ENCODE measurements at places on chromosomes 11 and 22.

DNA sequence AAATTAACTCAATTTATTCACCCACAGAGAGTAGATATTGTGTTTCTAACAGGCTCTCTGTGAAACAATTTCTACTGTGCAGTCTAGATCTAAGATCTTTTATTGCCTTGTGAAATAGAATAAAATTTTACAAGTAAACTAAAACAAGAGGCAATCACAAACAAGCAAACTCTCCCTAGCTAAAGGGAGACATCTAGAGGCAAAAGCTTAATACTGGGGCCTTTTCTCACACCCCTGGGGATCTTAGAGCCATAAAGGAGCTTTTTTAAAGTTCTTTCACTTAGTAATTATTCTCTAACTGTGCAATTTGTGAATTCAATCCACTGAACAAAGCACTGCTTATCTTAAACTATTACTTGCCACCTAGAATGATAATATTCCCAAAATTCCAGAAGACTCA lies 19.7 kb downstream of the ALG9 start:
- DNase-seq = no peak

DNA sequence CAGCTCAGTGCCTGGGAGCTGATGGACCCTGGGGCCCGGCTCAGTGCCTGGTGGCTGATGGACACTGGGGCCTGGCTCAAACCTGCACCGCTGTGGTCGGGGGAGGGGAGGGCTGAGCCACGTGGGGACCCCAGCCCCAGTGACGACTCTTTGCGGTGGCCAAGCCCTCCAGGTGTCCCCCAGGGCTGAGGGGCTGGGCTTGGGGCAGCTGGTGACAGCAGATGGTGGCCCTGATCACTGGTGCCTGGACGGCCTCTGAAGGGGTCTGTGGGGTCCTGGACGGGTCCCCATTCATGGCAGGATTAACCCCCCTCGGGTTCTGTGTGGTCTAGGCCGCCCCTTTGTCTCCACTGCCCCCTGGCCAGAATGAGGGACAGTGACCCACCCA lies 3.4 kb upstream of the MUC5B start:
- no peak for DNase-seq

DNA sequence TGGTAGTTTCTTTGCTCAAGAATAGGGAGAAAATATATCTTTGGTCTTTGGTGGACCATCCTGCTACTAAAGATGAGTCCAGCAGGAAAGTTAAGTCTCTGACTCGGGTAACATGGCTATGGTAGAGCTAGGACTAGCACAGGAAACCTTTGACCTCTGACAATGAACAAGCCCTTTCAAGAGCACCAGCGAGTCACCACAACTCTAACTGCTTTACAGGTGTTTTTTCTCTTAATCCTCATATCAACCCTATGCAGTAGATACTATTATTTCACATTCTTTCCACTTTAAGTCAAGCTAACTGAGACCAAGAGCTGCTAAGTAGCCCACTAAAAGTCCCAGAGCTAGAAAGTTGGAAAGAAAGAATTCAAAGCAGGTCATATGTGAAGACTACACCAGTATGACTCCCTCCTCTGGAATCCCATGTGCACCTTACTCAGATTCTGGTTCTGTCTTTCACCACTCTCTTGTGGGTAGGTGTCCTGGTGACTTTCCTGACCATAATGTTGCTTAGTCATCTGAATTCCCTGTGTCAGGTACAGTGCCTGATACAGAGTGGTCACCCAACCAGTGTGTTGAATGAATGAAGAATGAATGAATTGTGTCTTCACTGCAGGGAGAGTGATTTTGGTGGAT lies 53.8 kb upstream of the ME3 start:
- no peak for DNase-seq

DNA sequence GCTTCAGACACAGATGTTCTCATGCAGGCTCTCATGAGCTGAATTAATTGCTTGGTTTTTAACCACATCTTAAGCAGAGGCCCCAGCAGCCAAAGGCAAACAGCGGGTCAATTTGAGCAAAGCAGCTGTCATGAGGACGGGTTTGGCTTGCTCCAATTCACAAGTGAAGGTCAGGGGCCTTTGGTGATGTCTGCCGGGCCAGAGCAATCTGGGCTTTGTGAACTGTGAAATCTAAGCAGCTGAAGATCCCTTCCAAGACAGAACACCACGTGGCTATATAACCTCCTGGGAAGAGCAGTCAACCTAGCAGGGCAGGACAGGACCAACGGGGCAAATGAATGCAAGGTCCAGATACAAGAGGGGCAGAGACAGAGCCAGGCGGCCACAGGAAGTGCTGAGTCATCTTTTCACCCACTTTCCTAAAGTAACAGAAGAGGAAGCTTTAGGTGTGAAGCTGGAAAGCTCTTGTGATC lies 187.3 kb upstream of the B3GAT1 start:
- DNase-seq = no peak

DNA sequence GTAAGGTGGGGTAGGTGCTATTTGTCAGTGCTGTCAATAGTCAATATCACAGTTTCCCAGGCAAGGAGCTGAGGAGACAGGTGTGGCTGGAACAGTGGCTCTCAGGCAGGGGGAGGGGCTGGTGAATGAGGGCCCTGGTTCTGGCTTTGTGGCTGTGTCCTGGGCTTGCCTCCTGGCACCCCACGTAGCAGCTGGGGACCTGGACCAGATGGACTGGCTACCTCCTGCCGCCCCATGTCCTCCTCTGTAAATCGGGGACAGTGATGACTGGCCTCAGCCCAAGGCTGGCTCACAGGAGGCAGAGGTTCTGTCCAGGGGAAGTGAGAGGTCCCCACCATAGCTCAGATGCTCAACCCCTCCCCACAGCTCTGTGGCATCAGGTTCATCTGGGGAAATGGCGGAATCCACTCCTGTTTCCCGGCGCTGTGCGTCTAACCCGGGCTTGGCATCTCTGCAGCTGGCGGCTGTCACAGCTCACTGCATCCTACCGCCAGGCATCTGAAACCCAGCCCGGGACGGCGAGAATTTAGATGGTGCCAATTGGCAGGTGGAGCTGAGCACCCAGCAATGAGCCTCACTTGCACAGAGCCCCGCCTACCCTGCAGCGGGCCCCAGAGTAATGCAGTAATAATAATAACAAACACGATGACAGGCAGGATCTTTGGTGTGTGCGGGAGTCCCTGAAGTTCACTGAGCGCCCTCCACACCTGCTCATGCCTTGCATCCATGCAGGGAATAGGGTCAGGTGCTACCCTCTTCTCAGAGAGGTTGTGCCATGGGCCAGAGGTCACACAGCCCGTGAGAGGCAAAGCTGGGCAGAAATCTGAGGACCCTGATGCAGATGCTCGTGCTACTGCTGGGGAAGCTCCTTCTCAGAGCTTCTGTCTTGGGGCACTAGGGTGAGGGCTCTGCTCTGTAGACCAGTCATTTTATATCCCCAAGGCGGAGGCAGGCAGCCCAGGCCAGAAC lies 27.8 kb upstream of the SHISAL1 start:
- peak; percentile 10 for DNase-seq

DNA sequence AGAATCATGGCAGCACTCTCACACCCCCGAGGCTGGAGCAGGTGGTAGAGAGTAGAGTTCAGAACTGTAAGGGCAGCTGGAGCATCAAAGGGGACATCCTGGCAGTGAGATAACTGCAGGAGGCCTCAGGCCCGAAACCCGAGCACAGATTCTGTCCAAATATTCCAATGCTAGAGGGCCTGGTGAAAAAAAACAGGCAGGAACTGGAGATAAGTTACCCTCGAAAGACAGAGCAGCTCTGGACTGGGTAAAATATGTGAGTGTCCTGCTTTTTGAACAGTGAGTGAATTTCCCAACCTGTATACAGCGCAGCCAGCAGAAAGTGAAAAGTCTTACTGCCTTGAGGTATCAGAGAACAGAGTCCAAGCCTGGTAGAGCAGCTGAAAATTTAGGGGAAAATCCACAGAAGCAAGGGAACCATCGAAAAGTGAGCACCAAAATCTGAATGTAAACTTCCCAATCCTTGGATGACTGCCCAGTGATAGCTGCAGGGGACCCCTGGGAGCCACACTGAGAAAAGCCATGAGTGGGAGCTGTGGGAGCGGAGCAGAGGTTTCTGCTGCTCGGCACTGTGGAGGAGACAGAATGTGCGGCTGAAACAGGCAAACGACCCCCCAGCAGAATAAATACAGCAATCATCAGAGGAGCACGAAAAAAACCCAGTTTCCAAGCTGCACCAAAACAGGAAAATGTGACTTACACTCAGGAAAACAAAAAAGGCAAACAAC lies 50.6 kb downstream of the WNT11 start:
- DNase-seq = no peak

DNA sequence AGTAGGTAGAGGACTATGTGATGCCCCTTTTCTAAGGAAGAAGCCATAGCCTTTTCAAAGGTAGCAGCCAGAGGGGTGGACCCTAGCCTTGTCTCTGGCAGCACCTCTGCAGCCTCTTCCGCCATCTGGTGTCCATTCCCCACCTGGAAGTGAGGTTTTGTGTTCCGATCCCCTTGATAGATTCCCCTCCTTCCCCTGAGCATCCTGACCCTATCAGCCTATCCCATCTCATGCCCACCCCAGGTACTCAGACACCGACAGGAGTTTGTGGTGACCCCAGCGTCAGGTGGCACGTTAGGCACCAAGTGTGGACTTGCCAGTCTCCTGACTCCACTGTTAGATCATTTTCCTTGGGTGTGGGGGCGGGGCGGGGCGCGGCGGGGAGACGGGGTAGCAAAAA lies 398 bp upstream of the FAM89B start:
- no peak for DNase-seq

DNA sequence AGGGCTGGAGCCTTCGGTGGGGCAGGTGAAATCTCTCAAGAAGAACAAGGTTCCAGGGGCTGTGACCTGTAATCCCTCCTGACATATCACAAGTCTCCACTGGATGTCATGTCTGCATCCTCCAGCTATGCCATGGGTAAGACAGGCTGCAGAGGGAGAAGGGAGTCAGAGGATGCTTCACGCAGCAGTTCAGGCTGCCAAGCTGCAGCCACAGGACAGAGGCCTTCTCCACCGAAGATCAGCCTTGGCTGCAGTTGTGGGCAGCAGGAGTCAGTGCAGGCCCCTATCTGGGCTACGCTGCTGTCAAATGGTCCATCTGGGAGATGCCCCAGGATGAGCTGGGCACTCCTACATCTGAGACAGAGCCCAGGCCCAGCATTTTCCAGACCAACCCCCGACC lies 25.0 kb downstream of the DKK3 start:
- DNase-seq = no peak

GRCh38 chr11:60634126-60634525 lies 65.3 kb upstream of the MS4A8 start:
- DNase-seq = no peak

GRCh38 chr22:39634530-39635405 lies 64.2 kb downstream of the CACNA1I start:
- no peak for DNase-seq

GRCh38 chr22:35641494-35642120 lies 6.6 kb upstream of the APOL6 start:
- no peak for DNase-seq
